ENCODE measurements at places on chromosomes 3 and 15. TPM values are rescaled to one million over a fixed set of nuclear protein-coding genes. Genes with fewer than 3 reads are reported as not detected.

CP gene
- total RNA-seq, result not detected

COLQ gene
- total RNA-seq, result 3.6 TPM

SH2D7 gene
- total RNA-seq, result 0.07 TPM

NKIRAS1 gene
- 3.2 TPM for total RNA-seq

FHIT gene
- total RNA-seq, result 43.2 TPM

TF gene
- 0.22 TPM for total RNA-seq

MAP6D1 gene
- total RNA-seq, result 1.1 TPM

Data from T-helper 1 cell treated with Interleukin-12 subunit alpha and Interleukin-12 subunit beta and Interleukin-4 antibody, amounts not matched to agents 30 ng/mL and 1 ng/mL, for 36 hours (primary cell).